Fibroblast of skin of abdomen (primary cell): ENCODE measurements at places on chromosomes 11 and 22.

DNA sequence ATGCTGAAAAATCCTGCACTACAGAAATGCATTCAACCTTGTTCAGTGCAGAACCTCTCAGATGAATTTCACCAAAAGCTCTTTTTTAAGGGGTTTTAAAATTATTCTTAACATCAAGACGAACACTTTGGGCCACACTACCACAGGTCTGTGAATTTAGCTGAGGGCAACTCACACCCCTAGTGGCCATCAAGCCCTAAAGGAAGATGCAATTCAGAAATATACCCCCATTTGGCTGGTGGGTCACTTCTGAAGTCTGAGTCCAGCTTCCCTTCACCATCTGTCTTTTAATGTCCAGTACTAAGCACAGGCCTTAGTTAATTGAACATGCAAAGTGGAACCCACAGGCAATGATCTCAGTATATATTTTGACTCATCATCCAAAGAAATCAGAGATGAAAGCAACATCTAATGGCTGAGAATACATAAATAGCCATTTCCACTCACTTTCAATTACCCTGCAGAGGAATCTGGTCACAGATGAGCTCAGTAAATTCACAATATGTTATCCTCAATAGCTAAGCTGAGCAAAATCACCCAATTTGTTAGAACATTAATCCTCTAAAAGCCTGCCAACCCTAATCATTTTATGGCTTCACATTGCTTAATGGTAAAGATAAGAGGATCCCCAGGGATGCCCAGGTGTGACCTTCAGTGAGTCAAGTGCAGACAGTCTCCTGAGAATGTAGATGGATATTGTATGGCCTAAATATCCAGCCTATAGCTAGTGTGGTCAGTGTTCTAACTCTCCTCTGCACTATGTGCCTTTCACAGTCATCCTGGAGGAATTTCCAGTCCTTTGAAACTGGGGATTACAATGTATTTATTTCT, 50.3 kb downstream of the FAM76B start:
- no peak for DNase-seq

GRCh38 chr11:116605543-116606459, 167.0 kb downstream of the BUD13 start:
- DNase-seq: peak; percentile 12

DNA sequence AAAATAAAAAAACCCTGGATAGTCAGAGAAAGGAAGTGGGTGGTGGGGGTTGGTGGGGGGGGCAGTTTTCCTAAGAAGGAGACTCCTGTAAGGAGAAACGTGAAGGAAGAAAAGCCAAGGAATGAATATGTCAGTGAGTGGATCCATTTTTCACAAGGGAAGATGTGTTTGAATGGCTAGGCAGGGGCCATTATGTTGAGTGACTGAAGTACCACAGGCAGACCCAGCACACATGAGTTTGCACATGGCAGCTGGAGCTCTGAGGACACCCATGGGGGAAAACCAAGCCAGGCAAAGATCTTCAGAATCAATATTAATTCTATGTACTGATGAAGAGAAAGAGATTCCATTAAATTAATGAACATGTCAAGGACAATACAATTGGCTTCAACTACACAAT, 67.6 kb downstream of the CD44 start:
- no peak for DNase-seq

DNA sequence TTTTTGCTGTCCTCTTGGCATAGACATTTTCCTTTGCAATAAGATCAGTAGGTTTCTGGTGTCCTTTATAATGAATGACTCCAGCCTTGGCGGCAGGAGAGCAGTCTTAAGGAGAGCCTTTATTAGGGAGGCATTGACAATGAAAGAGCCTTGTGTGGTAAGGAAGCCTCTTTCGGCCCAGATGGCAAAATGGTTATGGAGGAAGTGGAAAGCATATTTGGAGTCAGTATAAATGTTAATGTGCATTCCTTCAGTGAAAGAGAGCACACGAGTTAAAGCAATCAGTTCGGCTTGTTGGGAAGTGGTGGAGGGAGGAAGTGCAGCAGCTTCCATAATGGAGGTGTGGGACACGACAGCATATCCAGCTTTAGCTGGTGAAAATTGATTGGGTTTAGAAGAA, 18.1 kb upstream of the ANO1 start:
- no peak for DNase-seq

DNA sequence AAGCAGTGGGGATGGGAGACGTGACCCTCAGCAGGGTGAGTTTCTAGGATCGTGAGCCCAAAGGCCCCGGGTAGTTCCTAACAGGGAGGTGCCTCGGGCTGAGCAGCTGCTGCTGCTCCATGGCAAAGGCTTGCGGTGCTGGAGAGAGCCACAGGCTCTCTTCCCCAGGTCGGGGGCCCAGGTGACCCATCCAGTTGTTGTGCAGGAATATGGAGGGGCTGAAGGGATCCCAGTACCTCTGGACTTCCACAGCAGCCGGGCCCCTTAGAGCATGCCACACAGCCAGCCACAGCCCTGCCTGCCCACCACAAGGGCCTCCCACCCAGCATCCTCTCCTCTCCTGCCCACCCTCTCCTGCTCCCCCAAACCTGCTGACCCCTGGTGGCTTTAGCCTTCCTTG, 49.3 kb downstream of the BUD13 start:
- DNase-seq: no peak

- no peak for DNase-seq
Measured at GRCh38 chr22:27583856-27584255, 217.7 kb downstream of the MN1 start.

GRCh38 chr11:4059424-4059823, 35.2 kb upstream of the RRM1 start:
- no peak for DNase-seq

- peak; percentile 46 for DNase-seq
Measured at GRCh38 chr22:45446216-45446615, 32.7 kb downstream of the RIBC2 start.

DNA sequence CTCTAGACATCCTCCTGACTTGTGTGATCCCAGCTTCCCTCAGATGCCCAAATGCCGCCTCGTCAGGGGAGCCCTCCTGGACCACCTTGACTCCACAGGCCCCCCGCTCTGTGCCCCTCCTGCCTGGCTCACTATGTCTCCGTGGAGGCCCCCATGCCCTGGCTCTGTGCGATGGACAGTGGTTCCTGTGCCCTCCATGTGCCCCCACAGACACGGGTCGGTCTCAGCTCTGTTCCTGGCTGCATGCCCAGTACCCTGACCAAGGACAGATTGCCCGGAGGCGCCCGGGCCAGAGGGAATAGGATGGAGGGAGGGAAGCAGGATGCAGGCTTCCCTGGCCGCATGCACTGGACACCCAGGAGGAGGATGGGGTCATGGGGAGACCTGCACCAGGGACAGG, 1274.6 kb downstream of the BRD1 start:
- DNase-seq: no peak

DNA sequence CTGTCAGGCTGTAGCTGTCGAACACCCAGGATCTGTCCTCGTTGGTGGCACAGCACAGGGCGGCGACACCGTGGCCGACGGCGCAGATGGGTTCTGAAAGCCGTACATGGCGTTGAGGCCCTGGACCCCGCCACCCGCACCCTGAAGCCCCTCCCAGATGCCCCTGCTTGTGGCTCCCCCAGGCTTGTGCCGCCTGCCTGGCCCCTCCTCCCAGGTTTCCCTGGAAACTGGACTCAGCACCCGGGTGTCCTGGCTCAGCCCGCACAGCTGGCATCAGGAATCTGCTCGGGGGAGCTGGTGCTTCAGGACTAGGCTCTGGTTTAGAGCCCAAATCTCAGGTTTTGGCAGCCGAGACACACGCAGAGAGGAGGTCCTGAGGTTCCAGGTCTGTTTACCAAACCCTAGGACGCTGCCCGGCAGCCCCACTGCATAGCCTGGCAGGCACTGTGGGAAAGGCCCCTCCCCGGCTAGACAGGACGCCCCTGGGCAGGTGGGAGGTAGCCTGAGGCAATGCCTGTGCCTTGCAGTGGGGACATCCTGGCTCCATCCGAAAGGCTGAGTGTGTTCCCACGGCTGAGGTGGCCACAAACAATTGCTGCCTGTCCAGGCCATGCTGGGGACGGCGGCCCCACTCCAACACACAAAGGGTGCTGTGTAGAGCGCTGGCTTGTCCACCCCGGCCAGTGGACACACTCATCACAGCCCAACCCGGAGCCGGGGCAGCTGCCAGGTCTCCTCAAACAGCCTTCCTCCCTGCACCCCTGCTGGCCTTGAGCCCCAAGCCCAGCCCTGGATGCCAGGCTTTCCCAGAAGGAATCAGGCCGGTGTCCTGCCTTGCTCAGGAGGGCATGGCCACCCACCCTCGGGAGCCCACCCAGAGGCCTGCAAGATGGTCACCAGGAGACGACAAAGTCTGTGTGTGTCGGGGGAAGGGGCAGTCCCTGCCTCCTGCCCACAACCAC, 4.6 kb downstream of the GATD1 start:
- DNase-seq: no peak

DNA sequence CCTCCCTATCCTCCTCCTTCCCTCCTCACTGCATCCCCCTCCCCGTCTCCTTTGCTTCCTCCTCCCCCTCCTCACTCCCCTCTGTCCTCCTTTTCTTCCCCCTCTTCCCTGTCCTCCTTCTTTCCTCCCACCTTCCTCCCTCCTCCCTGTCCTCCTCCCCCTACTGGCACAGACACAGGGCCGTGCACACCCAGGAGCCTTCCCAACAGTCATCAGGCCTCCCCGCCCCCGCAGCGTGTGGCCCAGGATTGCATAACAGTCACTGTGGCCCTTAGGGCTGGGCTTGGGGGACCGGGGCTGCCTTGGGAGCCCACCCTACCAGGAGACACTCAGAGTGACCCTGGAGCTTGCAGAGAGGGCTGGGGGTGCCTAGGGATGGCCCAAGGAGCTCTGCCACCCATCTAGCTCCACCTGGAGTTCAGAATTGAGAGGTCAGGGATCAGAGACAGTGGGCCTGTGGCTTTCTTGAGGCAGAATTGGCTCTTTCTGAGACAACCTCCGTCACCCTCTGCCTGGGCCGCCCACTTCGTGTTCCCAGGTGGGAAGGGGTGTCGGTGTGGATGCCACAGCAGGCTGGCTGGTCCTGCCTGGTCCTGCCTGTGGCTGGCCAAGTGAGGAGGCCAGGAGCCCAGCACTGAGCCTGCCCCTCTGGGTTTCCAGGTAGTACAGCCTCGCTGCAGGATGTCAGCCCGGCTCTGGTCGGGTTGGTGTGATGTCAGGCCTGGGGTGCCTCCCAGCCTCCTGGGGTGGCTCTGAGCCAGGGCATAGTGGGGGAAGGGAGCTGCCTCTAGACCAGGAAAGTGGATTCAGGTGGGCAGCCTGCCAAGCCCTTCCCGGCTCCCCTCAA, 1.6 kb downstream of the SPI1 start:
- DNase-seq: no peak

GRCh38 chr22:20029550-20030225, 8.8 kb downstream of the TANGO2 start:
- DNase-seq: no peak

- DNase-seq: no peak
Measured at GRCh38 chr11:61498767-61499341, 9.7 kb upstream of the LRRC10B start.

DNA sequence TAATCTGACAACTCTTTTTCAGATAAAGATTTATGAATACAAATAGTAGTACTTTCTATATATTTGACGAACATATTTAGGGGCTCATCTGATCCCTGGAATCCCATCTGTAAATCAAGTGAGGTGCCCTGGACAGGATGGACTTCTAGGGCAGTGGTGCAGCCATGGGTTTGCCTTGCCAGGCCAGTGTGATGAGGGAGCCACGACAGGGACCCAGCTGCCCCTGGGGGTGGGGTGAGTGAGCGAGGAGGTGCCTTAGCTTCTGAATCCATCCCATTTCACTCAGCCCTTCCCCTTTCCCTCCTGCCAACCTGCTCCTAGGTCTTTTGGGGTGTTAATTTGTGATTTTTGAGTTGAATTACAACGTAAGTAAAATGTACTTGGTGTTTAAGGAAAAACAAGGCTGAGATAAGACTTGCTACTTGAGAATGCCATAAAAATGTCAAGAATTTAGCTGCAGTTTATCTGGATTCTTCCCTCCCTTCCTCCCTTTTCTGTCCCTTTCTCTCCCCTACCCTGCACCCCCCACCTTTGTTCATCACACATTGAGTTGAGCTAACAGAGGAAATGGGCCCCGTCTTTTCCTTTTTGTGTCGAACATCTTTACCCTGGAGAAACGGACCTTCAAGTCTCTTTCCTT, 60.8 kb downstream of the PPFIBP2 start:
- DNase-seq: no peak
